ENCODE measurements at places on chromosomes 3 and 15.

DNA sequence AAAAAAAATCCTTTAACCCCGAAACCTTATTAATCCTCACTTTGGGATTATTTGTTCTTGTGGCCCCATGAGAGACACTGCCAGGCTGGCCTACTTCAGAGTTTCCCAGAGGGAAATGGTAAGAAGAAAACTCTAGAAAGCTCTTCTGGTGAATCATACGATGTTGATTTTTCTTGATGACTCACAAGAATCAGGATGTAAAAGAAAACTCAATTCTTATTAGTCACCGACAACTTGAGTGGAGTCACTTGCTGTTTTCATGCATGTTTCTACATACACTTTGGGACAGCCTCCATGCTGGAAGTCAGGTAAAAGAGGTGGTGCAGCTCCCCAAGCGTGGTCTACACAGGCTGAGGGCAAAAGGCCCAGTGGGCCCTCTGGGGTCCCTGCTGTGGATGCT, 42.8 kb downstream of the MYO5C start:
- no peak for DNase-seq

- no peak for DNase-seq
Observed at GRCh38 chr3:18288243-18288642, 136.9 kb downstream of the SATB1 start.

DNA sequence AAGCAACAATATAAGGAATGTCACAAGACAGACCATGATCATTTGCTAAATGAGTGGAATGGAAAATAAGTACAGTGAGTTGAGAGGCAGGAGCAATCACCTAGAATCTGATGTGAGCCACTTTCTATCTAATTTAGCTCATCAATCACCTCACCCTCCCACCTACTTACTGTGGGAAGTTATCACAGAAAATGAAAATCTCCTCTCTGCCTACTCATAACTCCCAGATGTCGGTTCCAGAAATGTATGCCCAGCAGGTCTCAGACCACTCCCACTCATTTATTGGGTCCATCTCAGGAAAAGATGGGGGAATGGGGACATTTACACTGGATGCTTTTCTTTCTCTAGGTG, 270.9 kb downstream of the FHIT start:
- no peak for DNase-seq

DNA sequence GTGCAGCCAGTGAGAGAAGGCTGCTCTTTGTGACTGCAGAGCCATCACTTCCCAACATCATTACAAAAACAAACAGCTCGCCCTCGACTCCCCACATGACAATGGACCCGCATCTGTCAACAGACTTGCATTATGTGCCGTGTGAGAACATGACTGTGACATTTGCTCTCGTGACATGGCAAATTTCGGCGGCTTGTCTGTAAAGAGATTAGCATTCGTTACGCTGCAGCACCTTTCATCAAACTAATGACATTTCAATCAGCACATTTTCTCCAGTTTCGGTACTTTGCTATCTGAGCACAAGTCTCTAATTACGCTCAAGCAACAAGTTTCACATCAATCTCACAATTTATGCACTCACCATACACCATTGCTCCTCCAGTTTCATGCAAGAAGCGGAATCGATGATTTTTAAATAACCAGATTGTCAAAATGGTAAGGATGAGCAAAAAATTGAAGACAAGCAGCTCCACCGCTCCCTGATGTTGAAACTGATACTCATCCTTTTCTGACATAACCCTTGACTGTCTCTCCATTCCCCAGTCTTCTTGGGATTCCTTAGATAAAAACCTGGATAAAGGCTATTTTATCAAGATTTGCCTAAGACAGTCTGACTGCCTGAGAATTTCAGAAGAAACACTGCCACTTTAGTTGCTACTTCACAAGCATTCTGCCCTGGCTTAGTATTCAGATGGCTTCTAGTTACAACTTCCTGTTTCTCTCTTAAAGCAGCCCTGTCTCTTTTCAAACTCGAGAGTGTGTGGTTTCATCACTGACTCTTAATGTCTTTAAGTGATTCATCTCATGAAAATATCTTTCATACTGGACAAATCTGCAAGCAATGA, at the start of gene SLC9A9:
Gene SLC9A9, minus strand, starts transcription at position 682 of the 845 bp plus-strand sequence. Its CDS starts 146 bp downstream, at position 536.
- no peak for DNase-seq

GRCh38 chr3:157443905-157444796, 7.5 kb downstream of the PTX3 start:
- DNase-seq, result no peak

DNA sequence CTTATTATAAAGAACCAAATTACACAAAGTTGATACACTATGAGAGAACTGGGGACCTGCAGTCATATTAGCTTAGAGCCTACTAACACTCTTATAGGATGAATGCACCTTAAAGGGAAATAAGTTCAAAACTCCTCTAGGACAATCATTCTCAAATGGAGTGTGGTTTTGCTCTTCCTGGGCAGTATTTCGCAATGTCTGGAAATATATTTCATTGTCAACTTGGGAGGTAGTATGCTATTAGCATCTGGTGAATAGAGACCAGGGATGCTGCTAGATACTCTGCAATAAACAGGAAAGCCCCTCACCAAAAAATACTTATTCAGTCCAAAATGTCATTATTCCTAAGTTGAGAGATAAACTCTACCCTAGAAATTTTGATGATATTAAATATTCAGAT, 451.4 kb upstream of the ARPP21 start:
- no peak for DNase-seq

- DNase-seq, result no peak
Observed at GRCh38 chr15:73560501-73561117, 72.6 kb downstream of the NPTN start.

DNA sequence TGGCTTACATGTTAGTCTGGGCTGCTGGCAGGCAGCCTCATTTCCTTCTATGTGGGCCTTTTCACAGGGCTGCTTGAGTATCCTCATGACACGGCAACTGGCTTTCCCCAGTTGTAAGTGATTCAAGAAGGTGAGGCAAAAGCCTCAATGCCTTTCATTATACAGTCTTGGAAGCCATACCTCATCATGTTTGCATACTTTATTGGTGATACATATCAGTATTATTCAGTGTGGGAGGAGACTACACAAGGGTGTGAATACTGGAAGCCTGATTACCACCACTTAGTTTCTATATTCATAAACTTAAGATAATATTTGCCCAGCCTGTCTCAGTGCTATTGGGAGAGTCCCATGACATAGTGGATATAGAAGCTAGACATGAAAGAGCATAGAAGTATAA, 346.8 kb downstream of the SOX2 start:
- DNase-seq, result no peak

- DNase-seq, result no peak
Observed at GRCh38 chr3:35200056-35200455, 439.3 kb upstream of the ARPP21 start.

GRCh38 chr15:87623832-87624231, 632.7 kb downstream of the NTRK3 start:
- no peak for DNase-seq

DNA sequence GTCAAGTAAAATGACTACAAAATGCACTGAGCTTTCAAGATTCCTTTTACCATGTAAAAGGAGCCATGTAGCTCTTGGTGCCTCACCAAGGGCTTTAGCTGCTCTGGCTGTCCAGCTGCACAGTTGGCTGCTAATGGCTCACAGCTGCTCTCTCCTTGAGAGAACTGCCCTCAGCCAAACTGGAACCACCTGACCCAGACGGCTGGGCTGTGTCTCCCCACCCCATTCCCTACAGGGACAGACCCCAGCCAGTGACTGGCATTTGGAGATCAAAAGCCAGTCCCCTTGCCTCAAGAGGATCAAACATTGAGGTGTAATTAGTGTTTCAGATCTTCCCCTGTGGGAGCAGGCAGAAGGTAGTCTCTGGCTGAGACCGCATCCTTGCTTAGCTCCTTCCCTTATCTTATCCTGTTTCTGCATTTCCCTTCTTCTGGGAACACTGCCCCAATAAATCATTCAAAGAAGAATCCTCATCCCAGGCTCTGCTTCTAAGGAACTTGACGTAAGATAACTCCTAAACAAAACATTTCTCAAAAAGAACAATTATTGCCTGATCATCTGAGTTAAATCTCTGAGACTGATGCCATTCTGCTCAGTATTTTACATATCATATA, 28.6 kb upstream of the UBE2E2 start:
- no peak for DNase-seq

GRCh38 chr3:143565951-143566350, 282.3 kb downstream of the SLC9A9 start:
- no peak for DNase-seq

DNA sequence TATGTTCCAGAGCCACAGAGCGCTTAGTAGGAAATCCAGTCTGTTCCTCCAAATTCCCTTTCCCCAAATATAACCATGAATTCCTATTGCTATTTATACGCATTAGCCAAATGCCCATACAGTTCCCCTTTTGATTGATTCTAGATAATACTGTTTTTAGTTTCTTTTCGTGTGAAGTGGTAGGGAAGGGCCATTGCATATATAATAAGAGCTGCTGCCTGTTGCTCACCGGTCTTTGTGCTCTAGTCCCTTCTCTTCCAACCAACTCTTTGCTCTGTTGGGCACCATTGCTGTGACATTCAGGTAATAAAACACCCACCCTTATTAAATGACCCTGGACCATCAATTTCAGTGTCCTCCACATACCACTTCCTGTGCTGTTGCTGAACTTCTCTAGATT, 379.9 kb upstream of the KCNMB2 start:
- DNase-seq, result no peak

DNA sequence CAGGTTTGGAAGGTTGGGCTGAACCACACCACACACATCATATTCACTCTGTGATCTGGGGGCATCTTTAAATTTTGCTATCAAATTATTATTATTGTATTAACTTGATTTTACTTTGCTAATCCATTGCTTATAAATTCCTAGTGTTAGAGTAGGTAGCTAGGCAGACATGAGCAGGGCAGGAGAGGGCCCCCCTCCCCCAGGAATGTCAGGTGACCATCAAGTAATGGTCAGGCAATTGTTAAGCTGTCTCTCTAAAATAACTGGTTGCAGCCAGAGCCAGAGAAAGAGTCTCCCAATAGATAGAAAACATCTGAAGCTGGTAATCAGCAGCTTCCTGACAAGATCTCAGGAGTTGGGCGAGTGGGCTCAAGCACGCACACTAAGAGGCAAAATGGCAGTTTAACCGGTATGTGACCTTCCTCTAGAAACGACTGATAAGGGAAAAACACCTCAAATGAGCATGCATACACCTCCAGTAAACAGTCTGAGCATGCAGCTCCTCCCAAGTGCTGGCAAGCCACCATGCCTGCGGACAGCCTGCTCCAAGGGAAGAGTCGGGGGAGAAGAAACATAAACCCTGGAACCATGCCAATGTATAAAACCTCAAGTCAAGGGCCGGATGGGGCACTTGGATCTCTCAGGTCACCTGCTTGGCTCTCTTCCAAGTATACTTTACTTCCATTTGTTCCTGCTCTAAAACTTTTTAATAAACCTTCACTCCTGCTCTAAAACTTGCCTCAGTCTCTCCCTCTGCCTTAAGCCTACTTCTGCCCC, 3.1 kb upstream of the CXCR6 start:
- DNase-seq, result no peak

DNA sequence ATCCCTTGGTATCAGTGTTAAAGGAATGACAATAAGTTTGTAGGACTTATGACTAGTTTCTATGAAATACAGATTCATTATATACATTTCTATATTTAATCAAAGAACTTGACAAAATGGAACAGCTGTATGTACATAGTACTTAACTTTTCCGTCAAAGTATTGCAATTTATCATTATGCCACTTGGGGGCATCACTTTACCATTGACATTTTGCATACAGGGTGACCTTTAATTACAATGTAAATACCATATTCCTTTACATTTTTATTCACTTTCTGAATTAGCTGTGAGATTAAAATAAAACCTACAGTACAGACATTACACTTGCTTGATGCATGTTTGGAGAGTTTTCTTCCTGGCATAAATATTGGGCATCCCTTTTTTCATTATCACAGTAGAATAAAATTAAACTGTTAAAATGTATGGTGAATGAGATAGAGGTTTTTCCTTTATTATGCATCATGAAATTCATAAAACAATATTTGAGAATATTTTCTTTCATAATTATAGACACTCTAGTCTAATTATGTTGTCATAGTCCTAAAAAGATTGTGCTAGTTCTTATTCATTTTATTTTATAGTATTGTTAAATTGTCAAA, 6.9 kb downstream of the NEK11 start:
- DNase-seq, result peak; percentile 17
